ENCODE measurements at places on chromosomes 5 and 9.

GRCh38 chr9:21434202-21435014, 5.8 kb upstream of the IFNA1 start:
- DNase-seq, result peak; percentile 75

- DNase-seq, result no peak
Measured at GRCh38 chr5:67395790-67396418, 199.3 kb upstream of the CD180 start.

DNA sequence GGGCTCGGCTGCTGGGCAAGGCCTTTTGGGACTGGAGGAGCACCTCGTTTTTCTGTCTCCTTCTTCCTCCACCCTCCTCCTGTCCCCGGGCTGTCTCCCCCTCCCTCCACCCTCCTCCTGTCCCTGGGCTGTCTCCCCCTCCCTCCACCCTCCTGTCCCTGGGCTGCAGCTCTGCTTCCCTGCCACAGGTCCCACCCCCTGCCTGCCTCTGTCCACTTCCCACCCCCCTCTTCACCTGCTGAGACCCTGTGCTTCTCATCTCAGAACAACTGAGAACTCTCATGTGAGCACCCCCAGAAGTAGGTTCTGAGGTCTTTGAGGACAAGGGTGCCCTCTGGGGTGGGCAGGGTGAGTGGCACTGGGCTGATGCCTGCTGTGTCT, 5.8 kb upstream of the TOR4A start:
- no peak for DNase-seq

DNA sequence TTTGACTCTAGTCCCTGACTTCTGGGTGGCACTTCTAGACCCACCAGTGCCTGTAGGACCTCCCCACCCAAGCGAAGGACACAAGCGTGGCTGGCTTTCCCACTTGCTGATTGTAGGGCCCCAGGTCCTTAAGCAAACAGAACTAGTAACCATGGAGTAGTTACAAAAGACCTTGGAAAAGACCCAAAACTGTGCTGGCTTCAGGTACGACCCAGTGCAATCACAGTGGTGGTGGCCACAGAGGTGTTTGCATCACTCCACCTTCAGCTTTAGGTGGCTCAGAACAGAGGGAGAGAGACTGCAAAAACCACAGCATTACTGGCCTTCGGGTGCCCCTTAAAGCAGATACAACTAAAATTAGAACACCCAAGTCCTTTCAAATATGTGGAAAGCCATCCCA, 52.9 kb downstream of the SLCO4C1 start:
- no peak for DNase-seq

GRCh38 chr5:115194676-115195075, 25.0 kb upstream of the TRIM36 start:
- no peak for DNase-seq

GRCh38 chr9:100428871-100429654, 2.1 kb downstream of the MSANTD3 start:
- DNase-seq, result peak; percentile 21

GRCh38 chr5:134560698-134561097, 35.2 kb downstream of the JADE2 start:
- DNase-seq, result no peak

DNA sequence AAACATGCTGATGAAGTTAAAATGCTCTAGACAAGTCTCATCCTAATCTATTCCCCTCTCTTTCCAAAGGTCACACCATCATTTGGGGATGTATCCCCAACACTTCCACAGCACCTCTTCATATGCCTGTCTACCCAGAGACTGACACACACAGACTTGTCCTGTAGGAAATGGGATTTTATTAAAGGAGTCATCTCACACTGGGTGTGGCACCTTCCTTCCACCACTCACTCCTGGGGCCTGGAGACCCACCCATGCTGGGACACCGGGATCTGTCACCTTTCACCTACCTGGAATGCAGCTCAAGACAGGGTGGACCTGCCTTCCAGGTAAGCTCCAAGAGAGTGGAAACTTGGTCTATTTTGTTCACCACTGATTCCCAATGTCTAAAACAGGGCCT, 99.4 kb upstream of the HAND1 start:
- DNase-seq, result no peak

DNA sequence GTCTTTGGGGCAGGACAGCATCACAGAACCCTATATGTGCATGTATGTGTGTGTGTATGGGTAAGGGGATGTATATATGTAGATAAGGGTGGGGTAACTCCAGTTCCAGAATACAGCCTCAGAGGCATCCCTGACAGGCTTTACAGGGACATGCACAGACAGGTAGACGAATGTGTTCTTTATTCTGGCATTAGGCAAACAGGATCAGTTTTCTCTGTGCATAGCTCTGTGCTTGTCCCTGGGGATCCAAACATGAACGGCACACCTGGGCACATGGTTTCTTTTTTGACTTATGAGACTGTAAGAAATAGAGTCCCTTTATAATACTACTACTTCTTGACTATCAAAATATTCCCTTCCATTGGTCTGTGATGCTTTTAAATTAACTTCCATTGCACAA, 120.6 kb downstream of the TRIO start:
- DNase-seq, result no peak

GRCh38 chr9:18394847-18395351, 79.1 kb upstream of the ADAMTSL1 start:
- no peak for DNase-seq
